ENCODE measurements at places on chromosomes 13 and 19.
A peak's percentile ranks its signal among the peaks of the same experiment; 100 is the strongest.

GRCh38 chr13:30153545-30154426 lies 153.6 kb downstream of the KATNAL1 start:
- DNase-seq, result no peak

GRCh38 chr19:821231-821824 lies 427 bp downstream of the PLPPR3 start:
- no peak for DNase-seq

DNA sequence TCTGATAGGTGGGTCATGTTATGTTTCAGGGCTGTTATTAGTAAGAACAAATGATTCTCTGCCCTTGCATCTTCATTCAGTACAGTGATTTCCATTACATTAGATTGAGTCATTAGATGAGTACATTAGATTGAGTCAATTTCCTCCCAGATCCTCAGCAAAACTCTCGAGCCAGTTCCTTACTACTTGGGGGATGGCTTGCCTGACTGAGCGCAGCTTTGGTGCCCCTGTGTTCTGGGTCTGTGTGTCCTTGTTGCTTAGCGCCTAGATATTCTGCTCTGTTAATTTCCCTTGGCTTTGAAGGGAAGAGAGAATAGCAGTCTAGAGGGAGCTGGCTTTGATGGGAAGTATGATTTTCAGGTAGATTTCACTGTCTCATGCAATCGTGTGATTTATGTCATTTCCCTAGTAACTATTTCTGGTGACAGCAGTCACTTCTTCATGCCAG lies 19.1 kb upstream of the SCEL start:
- DNase-seq, result no peak

DNA sequence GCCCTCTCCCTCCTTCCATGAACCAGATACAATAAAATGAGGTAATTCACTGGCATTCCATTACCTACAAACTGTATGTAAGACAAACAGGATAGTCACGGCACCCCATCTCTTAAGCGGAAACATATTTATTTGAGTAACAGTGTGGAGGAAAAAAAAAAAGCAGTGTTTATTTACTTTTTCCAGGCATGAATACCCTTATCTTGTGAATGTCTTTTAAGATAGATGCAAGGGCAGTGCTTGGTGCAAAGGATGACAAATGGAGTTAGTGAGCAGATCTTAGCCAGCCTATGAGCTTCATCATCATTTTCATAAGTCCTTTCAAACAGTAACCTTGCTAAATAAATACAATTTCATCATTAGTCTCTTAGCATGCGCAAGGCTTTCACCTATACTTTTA lies 1661.8 kb upstream of the SPRY2 start:
- DNase-seq, result no peak

- no peak for DNase-seq
Observed at GRCh38 chr13:110250258-110250891, 56.6 kb downstream of the COL4A1 start.

DNA sequence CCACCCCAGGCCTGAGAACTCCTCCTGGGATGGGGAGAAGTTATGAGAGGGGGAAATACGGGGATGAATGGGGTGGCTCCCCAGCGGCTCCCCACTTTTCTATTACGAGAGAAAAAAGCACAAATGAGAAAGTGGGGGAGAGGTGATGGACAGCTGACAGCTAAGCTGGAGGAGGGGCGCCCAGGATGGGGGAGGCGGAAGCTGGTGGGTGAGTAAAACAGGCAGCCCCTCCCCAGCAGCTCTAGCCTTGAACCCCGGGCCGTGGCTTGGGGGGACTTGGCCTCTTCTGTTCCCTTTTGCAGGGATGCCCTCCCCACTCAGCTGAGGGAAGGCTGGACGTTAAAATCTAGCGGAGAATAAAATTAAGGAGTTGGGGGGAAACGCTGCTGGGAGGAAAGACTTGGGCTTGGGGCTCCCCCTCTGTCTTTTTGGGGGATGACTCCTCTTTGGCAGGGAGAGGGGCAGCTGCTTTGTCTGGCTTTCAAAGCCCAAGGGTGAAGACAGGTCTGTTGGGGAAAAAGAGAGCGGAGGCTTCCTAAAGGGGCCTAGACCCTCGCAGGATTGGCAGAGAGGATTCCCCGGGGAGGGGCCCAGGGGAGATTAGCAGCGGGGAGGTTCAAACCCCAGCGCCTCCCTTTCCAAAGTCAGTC lies 1.4 kb upstream of the SAMD1 start:
- peak; percentile 16 for DNase-seq

GRCh38 chr13:43300865-43301264 lies 277.5 kb downstream of the DNAJC15 start:
- DNase-seq, result no peak

- no peak for DNase-seq
Observed at GRCh38 chr13:26456650-26457049, 100.8 kb upstream of the WASF3 start.

GRCh38 chr13:49410006-49410405 lies 33.9 kb downstream of the CAB39L start:
- DNase-seq, result no peak

GRCh38 chr19:43563816-43564457 lies 11.4 kb downstream of the XRCC1 start:
- no peak for DNase-seq

GRCh38 chr13:32316028-32316339 lies 676 bp downstream of the BRCA2 start:
- no peak for DNase-seq

DNA sequence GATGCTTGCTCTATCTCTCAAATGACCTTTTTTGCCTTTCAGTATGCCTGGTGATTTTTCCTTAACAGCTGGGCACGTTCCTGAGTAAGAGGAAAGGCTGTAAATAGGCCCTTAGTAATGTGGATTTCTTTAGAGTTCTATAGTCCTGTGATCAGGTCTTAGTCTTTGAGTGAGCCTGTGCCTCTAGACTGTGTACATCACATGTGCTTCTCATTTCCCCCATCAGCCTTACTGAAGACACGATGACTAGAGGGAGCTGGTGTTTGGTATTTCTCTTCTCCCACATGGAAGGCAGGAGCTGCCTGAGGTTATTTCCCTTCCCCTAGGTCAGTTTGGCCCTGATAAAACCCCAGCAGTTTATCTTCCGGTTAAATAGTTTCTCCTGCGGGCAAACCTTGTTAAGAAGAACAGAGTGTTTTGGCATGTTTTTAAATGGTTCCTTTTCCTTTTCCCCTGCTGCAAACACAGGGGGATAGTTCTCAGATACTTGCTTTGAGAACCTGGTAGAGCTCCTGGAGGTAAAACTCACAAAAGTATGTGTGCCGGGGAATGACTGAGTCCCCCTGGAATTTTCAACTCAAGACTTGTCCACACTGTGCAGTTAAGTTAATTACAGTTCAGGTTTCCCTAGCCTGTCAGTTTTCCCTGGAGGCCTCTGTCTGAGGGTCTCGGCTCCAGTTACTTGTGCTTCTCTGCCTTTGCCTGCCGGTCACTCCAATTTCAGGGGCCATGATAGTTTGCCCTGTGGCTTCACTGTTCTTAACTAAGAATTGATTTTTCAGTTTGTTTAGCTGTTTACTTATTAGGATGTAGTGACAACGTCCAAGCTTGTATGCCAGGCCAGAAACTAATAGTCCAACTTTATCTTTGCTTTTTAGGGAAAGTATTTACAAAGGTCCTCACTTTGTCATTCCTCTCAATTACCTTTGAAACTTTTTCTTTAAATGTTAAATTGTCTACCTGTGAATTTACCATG lies 94.4 kb downstream of the URI1 start:
- no peak for DNase-seq

DNA sequence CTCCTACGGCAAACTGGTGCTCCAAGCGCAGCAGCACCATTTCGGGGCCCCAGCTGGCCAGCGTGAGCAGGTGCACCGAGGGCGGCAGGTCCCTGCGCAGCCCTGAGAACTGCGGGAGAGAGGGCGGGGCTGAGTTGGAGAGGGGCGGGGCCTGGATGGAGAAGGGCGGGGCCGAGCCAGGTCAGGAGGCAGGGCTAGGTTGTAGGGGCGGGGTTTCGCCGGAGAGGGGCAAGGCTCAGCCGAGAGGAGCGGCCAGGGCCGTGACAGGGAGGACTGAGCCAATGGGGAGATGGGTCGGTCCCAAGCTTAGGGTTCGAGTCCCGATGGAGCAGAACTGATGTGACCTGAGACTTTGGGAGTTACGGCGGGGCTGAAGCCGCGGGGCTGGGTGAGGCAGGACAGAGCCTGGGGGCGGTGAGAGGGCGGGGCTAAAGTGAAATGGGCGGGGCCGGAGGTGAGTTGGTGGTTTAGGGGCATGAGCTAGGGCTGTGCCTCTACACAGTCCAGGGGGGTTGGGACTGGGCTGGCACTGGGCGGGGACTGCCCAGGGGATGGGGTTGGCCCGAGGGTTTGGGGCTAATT lies 19.0 kb downstream of the MAN2B1 start:
- no peak for DNase-seq

DNA sequence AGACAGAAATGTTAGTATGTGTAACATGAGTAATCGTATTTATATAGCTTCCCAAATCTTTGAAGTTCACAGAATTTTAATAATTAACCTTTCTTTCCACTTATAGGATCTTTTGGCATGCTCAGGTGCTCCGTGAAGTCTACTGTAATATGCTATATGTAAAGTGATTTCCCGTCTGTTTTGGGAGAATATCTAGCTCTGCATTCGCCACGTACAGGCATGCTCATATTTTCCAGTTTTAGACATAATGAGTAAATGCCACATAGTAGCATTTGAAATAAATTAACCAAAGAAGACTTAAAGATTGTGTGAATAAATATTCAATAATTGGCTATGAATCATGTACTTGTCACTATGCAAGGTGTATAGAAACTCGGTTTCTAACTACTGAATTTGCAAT lies 189.0 kb upstream of the CSNK1A1L start:
- no peak for DNase-seq

DNA sequence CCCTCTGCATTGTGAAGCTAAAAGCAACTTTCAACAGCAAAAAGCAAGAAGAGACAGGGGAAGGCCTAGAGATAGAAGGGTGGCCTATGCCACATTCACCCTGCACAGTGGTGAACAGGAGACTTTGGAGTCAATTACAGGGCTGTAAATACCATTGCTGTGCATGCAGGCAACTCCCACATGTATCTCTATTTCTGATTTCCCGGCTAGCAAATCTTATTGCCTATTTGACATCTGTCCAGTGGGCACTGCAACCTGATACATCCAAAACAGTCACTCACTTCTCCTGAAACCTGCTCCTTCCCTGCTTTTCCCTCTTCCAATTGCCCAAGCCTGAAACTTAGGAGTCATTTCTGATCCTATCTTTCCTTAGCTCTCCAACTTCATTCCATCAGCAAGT lies 13.4 kb downstream of the RUBCNL start:
- DNase-seq, result no peak

- no peak for DNase-seq
Observed at GRCh38 chr19:24052811-24053210, 34.2 kb upstream of the ZNF254 start.

Data from stimulated activated CD8-positive, alpha-beta memory T cell treated with anti-CD3 and anti-CD28 coated beads, Interleukin-15, amount 100 ng/mL, for 48 hours (primary cell).